Caco-2 (cell line): ENCODE measurements at places on chromosomes 7 and 10. TPM values are rescaled to one million over a fixed set of nuclear protein-coding genes. Genes with fewer than 3 reads are reported as not detected.

The POLR2J2 gene
- total RNA-seq: 12.7 and 13.7 TPM in 2 replicates

The RARRES2 gene
- total RNA-seq: not detected in 2 replicates

The MYH16 gene
- total RNA-seq: not detected in 2 replicates

The OGDHL gene
- total RNA-seq: 21.4 and 23.9 TPM in 2 replicates

The FBXL13 gene
- total RNA-seq: 0.37 and 0.43 TPM in 2 replicates

The HOXA6 gene
- total RNA-seq: 5.6 and 8.1 TPM in 2 replicates

The HOGA1 gene
- 0.50 and 0.67 TPM in 2 replicates for total RNA-seq

The SFRP4 gene
- not detected in 2 replicates for total RNA-seq

The ACTL6B gene
- total RNA-seq: not detected in 2 replicates

The GNG11 gene
- not detected in 2 replicates for total RNA-seq

The NPC1L1 gene
- total RNA-seq: 5.9 and 6.5 TPM in 2 replicates

The DNAAF5 gene
- 51.4 and 53.4 TPM in 2 replicates for total RNA-seq

The EPO gene
- 0.72 and 1.1 TPM in 2 replicates for total RNA-seq

The RFC2 gene
- total RNA-seq: 64.9 and 75.6 TPM in 2 replicates

The PTF1A gene
- total RNA-seq: not detected in 2 replicates

The EFCAB10 gene
- not detected in 2 replicates for total RNA-seq

The GDF2 gene
- not detected in 2 replicates for total RNA-seq

The KIAA1549 gene
- total RNA-seq: 19.9 and 21.9 TPM in 2 replicates

The PVRIG gene
- not detected in 2 replicates for total RNA-seq

The TRIM50 gene
- not detected in 2 replicates for total RNA-seq

The PCGF6 gene
- total RNA-seq: 20.4 and 21.6 TPM in 2 replicates

The FBXO24 gene
- 1.4 and 1.5 TPM in 2 replicates for total RNA-seq
